ENCODE measurements at places on chromosomes 13 and 19.

DNA sequence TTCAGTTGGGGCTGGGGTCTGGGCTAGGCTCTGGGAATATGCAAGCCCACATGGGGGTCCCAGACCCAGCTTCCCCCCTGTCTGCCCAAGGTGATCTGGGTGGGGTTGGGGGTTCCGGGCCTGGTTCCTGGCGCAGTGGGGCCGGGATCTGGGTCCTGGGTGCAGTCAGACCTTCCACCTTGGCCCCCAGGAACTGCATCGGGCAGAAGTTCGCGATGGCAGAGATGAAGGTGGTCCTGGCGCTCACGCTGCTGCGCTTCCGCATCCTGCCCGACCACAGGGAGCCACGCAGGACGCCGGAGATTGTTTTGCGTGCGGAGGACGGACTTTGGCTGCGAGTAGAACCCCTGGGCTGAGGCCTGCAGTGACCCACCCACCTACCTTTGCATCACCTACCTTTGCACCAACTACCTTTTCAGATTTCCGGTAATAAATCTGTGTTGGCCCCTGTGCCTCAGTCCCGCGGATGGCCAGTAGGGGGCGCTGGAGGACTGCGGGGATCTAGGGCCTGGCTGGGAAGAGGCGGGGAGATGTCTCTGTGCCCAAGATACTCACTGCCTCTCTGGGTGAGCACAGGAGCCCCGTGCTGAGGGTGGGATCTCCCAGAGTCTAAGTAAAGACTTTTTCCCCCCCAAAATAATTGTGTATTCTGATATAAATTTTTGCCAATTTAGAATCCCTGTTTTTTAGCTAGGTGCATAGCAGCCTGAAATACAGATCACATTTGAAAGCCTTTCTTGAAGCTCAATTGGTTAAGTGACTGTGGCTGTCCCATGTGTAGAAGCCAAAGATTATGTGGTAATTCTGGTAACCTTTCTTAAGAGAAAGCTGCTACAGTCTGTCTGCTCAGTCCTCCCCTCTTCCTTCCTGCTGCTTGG, 11.5 kb upstream of the CYP4F3 start:
- peak; percentile 89 for DNase-seq

DNA sequence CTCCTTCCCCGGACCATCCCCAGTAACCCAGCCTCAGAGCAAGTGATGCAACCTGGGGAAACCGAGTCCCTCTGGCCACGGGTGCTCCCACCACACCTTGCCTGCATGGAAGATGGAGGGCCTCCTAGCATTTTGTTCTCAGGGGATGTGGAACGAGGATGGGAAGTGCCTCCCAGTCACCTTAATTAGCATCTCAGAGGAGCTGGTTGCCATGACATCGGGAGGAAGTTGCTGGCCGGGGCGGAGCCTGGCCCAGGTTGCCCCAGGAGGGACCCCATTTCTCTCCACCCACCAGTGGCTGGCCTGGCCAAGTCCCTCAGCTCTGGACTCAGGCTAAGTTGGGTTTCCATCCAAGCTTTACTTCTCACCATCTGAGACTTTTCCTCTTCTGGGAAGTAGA, 24.1 kb upstream of the PTPRS start:
- no peak for DNase-seq

- DNase-seq, result peak; percentile 69
Observed at GRCh38 chr19:46529622-46530451, 34.2 kb upstream of the PNMA8B start.

DNA sequence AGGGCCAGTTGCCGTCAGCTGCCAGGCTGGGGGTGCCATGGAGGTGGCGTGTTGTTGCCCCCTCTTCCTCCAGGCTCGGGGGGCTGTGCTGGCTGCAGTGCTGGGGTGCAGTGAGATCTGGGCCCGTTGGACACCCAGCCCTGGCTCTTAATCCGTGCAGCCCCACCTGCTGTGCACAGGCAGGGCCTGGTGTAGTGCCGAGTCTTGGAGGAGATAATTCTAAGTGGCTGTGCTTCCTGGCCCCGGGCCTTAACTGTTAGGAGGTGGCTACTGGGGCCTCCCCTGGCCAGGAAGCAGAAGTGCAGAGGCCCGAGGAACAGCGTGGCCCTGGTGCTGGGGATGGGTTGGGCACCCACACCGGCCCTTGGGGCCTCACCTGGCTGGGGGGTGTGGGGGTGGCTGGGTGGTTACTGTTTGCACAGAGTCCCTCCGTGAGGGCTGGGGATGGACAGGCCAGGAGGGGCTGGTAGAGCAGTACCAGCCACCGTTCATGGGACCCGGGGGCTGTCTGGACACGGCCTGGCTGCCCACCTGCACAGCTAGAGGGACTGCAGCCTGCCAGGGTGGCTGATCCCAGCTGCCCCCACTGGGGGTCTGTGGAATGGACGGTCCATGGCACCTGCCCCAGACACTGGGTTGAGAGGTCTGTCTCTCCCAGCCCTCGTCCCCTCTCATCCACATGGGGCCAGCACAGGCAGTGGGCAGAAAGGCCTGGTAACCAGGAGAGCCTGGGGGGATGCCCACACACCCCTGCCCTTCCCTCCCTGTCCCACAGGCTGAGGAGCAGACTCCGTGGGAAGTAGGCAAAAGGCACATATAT, 3.3 kb downstream of the GPX4 start:
- no peak for DNase-seq

- no peak for DNase-seq
Observed at GRCh38 chr19:49455773-49456172, 2.7 kb downstream of the ALDH16A1 start.

DNA sequence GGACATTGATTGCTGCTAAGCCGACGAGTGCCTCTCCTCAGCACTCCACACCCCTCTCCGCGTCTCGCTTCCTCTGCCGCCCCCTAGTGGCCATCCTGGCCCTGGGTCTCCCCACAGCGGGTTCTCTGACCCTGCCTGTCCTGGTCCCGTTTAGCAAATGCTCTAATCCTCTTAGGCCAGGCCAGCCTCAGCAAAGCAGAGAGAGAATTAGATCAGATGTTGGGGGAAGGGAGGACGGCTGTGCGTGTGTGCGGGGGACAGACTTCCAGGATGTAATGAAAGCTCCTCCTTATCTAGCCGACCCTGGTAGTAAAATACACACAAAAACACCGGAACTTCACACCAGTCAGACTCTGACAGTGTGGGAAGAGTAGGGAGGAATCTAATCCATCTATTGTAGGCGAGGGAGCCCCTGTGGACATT, 4.5 kb downstream of the TPRX2 start:
- DNase-seq, result peak; percentile 77

DNA sequence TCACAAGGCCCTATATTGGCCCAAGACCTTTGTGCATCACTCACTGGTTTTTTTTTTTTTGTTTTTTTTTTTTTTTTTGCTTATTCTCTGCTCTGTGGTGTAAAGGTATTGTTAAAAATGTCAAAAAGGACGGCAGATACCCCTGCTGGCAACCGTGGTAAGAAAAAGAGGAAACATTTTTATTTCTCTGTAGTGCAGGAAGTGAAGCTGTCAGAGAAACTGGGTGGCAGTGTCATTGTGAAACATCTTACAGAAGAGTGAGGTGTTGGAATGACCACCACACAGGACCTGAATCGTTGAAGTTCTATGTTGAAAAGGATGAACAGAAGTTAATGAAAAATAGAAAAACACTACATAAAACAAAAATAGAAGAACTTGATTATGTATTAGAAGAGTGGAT, 346.4 kb downstream of the FGF9 start:
- no peak for DNase-seq

- no peak for DNase-seq
Observed at GRCh38 chr13:41582027-41582463, 124.7 kb downstream of the RGCC start.

- DNase-seq, result no peak
Observed at GRCh38 chr13:110298505-110299282, 8.3 kb downstream of the COL4A1 start.

DNA sequence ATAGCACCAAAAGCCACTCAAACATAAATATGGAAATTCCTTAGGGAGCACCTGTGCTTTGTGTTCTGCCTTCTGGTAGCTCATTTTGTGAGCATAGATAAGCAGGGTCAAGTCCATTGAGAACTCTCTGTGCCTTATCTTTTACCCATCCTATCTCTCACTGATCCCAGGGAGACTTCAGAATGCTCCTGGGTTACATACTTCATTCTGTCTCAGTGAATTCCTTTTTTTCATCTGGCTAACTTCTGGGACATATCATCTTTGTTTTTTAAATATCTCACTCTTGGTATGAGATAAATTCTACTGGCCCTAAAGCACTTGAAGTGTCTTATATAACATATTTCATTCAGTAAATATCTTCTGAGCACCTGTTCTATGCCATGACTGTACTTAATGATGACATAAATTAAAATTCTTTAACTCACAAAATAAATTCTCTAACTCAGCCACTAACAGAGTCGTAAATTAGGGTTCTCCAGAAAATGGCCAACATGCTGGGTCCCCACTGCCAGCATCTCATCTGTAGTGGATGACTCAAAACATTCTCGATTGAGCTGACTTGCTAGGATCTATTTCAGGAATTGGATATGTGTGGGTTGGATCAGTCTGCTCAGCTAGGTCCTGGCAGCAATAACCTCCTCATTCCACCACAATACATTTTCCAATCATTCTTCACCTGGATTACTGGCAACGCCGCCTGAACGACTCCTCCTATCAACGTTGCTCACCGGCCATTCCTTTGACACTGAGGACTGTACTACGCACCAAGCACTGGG, 170.2 kb downstream of the FOXO1 start:
- DNase-seq, result no peak

- DNase-seq, result no peak
Observed at GRCh38 chr13:106700439-106700838, 132.5 kb upstream of the ARGLU1 start.

DNA sequence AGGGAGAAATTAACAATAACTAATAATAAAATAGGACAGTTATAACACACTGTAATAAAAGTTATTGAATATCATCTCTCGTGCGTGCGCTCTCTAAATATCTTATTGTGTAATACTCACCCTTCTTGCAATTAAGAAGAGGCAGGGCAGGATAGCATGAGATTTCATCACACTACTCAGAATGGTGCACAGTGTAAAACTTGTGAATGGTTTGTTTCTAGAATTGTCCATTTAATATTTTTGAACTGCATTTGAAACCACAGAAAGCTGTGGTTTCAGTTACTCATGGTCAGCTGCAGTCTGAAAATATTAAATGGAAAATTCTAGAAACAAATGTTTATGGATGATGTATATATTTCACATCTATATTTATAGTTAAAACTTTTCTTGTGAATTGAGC, 161.1 kb downstream of the DCT start:
- no peak for DNase-seq

DNA sequence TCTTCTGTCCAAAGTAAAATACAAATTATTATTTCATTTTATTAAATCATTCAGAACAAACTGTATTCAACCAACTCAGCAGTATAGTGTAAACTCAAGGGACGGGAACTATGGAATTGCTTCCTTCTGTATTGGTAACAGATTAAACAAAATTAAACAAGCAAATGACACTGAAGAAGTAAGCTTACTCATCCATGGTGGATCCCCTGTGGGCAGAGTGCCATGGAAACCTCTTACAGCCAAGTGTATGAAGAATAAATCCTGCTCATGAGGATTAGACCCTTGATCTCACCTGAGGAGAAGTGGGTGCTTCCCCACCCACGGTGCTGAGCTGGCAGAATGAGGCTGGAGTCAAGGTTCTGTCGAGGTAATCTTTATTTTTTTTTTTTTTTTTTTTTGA, 18.0 kb upstream of the RFXAP start:
- DNase-seq, result no peak

All from effector memory CD8-positive, alpha-beta T cell (primary cell).